ENCODE measurements at places on chromosomes 2 and 18. TPM values are rescaled to one million over a fixed set of nuclear protein-coding genes. Genes with fewer than 3 reads are reported as not detected.

IL37 gene
- not detected for total RNA-seq

SPR gene
- 68.3 TPM for total RNA-seq

B3GNT7 gene
- total RNA-seq = 0.64 TPM

GRCh38 chr2:238895891-238896600 lies 48.2 kb downstream of the TWIST2 start:
- no peaks in the 10 kb centered on the region for H3K27me3 ChIP-seq
- DNase-seq = peak; percentile 89
- H3K27ac ChIP-seq = peak overlapping the region; percentile 62
- no peak overlapping the region for H3K4me3 ChIP-seq

DNA sequence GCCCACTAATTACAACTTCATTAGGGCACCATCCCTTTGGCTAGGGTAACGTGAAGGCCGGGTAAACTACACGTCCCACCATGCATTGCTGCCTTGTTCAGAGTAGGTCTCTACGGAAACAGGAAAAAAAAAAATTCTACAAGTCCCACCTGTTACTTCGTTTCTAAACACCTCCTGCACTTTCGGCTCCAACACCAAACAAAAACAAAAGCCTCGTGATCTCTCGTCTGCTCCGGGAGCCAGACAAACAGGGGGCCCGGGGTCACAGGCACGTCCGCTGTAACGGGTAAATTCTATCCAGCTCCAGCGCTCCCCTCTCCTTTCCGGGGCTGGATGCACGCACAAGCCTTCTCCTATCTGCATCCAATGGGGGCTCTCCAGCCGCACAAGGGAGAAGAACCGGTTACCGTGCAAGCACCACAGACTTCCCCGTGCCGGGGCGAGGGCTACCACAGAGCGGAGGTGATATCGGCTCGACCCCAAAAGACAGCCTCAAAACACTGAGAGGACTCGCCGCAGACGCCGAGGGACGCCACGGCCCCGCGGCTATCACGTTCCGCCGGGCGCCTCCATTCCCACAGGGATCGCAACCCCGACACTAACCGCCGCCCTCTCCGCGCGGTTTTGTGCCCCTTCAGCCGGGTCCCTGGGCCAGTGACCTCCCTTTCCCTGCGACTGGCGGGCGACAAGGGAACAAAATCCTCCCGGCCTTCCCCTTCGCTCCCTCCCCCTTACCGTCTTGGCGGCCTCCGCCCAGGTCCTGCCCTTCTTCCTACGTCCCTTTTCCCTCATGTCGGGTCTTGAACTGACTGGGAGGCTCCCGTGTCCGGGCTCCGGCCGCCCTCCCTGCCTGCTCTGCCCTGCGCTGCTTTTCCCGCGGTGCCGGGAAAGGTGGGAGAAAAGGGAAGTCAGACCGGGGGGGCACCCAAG lies 591 bp downstream of the ASXL2 start:
- H3K27me3 ChIP-seq = no peaks in the 10 kb centered on the region
- H3K4me3 ChIP-seq = peak overlapping the region; percentile 77
- peak; percentile 69 for DNase-seq

- no peaks in the 10 kb centered on the region for H3K36me3 ChIP-seq
- no peak overlapping the region for H3K27ac ChIP-seq
- no peak for DNase-seq
These were observed 107.6 kb upstream of the NOSTRIN start for GRCh38 chr2:168694866-168695265.

DNA sequence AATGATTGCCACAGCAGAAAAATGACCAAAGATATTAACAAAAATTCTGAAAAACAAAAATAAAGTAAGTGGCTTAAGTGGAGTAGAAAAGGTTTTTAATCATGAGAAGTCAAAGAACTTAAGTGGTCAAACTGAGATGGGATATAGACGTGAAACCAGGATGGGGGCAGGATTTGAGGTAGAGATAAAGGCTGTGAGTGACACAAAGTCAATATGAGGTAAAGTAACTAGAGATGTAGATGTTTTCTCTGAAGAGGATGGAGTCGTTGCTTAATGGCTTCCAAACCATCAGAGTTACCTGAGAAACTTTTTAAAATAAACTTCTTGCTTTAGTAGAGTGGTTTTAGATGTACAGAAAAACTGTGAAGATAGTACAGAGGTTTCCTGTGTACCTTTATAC lies 21.2 kb downstream of the ANKRD12 start:
- peaks cover 13% of the 10 kb centered on the region for H3K4me1 ChIP-seq
- no peaks in the 10 kb centered on the region for H3K36me3 ChIP-seq
- no peak overlapping the region for H3K27ac ChIP-seq
